GM10248 (cell line): ENCODE measurements at places on chromosomes 1 and 21.
A peak's percentile ranks its signal among the peaks of the same experiment; 100 is the strongest.

DNA sequence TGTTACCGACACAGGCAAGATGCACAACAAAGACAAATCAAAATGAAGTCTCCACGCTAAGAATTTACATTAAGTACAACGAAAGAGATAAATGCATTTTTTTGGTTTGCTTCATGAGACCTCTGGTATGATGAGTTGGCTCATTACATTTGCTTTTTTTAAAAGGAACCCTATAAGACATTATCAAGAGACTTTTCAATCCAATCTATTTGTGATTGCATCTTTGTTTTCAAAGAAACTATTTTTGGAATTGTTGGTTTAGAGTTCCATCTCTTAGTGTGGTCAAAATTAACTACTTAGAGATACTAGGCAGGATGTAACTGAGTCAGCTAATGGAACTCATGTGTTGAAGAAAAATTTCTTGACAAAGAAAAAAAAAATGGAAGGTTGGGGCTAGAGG is 200.1 kb downstream of the ZC3H11B start:
- no peak for DNase-seq

GRCh38 chr1:202233804-202234203 is 40.2 kb downstream of the LGR6 start:
- no peak for DNase-seq

- no peak for DNase-seq
Observed at GRCh38 chr1:7388488-7389185, 382.5 kb upstream of the VAMP3 start.

DNA sequence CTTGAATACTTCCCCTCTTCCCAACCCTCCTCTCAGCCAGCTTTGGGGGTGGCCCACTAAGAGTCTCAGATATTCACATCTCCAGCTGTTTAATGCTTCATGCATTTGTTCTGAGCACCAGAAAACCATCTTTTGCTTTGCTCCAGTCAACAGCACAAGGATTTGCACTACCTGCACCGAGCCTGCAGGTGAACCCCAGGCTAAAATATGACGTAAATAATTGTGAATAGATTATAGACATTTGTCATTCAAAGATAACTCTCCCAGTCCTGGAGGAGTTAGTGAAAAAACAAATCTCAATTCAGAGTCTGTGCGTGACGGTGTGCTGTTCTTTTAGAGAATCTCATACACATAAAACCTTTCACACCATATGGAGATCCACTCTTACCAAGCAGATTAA is 7.4 kb downstream of the CD247 start:
- no peak for DNase-seq

DNA sequence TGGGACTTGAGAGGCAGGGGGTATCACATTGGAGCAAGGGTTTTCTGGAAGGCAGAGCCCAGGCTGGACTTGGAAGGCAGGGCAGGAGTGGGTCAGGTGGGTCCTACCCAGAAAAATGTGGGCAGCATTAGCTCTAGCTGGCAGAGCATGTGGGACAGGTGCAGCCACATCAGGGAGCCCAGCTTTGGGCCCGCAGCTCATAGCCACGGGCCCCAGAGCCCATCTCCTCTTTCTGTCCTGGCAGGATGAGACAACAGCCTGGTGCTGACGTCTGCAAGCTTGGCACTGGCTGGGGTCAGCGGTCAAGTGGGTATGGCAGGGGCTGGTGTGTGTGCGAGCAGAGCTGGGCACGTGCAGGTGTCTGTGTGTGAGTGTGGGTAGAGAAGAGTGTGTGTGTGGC is 154.7 kb downstream of the GRIK3 start:
- DNase-seq = no peak

DNA sequence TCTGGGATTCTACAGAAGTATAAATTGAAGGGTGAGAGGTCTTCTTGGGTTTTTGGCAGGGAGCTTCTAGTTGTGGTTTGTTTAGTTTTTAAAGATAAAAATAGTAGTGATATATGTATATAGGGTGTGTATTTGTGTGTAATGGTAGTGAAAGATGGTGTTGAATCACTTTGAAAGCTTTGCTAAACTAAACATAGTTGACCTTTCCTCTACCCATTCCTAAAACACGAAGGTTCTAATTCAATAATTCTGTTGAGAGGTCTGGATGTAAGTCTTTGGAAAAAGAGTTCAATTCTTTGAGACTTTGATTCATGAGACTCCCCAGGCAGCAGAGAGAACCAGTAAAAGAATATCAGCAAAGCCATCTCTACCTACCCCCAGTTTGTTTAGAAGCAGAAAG is 247.9 kb upstream of the DUSP10 start:
- DNase-seq = no peak

DNA sequence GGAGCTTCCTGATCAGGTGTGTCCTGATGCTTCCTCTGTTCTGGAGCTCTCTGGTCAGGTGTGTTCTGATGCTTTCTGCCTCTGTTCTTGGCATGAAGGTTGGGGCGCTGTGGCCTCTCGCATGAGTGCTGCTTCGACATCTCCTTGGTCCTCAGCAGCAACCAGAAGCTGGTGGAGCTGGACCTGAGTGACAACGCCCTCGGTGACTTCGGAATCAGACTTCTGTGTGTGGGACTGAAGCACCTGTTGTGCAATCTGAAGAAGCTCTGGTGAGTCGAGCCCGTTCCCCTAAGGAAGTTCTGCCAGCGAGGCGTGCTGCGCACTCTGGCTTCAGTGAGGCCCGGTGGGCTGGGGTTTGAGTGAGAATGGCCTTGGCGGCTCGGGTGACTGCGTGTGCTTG is 18.0 kb downstream of the NLRP3 start:
- DNase-seq = no peak

- DNase-seq = no peak
Observed at GRCh38 chr1:70930062-70930461, 117.6 kb downstream of the PTGER3 start.

DNA sequence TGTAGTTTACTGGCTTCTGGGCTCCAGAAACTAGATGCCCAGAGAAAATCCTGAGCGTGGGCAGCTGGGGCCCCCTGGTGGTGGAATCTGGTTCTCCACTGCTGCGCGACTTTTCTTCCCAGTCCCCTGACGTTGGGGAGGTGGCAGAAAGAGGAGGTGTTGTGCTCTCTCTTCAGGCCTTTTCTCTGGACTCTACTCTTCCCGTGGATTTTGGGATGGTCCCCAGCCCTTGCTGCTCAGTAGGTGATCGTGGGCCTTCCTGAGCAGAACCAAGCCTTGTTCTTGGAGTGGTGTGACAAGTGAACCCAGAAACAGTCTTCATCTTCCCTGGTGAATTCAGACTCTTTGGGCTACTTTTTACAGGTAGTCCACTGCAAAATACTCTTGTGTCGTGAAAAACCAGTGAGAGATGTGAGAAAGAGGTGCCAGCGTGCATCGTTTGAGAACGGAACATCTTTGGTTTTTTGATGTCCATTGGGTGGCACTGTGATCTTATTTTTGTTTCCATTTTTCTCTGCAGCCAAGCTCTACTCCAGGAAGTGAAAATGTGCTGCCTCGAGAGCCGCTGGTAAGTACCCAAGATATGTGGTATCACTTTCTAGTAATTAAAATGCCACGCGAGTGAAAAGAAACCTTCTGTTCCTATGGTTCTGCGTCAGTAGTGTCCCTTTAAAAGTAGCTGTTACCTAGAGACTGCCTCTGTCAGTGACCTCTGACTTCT is 20.2 kb downstream of the PEX14 start:
- DNase-seq = peak; percentile 83

DNA sequence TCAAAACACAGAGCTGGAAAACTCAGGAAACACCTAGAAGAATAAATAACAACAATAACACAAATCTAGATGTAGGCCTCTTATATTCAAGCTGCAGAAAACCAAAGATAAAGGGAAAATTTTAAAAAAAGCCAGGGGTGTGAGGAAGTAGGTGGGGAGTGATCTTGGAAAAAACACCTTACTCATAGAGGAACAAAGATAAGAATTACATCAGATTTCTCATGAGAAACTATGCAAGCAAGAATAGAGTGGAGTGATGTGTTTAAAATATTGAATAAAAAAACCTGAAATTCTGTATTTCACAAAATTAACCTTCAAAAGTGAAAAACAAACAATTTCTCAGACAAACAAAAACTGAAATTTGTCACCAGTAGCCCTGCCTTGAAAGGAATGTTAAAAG is 265.5 kb upstream of the RGS18 start:
- no peak for DNase-seq

DNA sequence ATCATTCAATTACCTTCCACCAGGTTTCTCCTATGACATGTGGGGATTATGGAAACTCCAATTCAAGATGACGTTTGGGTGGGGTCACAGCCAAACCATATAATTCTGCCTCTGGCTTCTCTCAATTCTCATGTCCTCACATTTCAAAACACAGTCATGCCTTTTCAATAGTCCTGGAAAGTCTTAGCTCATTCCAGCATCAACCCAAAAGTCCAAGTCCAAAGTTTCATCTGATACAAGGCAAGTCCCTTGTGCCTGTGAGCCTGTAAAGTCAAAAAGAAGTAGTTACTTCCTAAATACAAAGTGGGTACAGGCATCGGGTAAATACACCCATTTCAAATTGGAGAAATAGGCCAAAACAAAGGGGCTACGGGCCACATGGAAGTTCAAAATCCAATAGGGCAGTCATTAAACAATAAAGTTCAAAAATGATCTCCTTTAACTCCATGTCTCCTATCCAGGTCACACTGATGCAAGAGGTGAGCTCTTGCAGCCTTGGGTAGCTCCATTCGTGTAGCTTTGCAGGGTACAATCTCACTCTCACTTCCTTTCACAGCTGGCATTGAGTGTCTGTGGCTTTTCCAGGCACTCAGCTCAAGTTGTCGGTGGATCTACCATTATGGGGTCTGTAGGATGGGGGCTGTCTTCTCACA is 112.9 kb downstream of the FCRL5 start:
- DNase-seq = no peak

GRCh38 chr1:19122668-19123067 is 87.4 kb downstream of the UBR4 start:
- no peak for DNase-seq

DNA sequence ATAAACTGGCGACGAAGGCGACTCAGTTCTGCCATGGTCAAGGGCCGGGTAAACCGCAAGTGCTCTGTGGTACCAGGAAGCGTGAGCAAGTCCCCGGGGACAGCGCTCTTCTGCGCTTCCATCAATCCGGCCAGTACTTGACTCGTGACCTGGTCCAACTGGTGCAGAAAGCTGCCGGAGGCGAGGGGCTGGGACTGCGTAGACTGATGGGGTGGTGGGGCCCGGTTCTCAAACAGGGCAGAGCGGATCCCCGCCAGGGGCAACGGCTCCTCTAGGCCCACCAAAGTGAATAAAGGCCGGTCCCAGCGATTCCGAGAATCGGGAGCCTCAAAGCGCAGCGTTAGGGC is 852 bp downstream of the KTI12 start:
- peak; percentile 38 for DNase-seq

GRCh38 chr1:9052272-9053049 is 17.0 kb downstream of the SLC2A5 start:
- DNase-seq = no peak

- no peak for DNase-seq
Observed at GRCh38 chr1:89087241-89087640, 22.2 kb upstream of the GBP1 start.

- peak; percentile 42 for DNase-seq
Observed at GRCh38 chr1:211381481-211382181, 55.0 kb downstream of the TRAF5 start.
